ENCODE measurements at places on chromosomes 4 and X.
A peak's percentile ranks its signal among the peaks of the same experiment; 100 is the strongest.

GRCh38 chr4:118729287-118730286 is 44.4 kb downstream of the METTL14 start:
- no peak for DNase-seq

- peak; percentile 77 for DNase-seq
Observed at GRCh38 chr4:79917246-79917645, 155.8 kb downstream of the ANTXR2 start.

DNA sequence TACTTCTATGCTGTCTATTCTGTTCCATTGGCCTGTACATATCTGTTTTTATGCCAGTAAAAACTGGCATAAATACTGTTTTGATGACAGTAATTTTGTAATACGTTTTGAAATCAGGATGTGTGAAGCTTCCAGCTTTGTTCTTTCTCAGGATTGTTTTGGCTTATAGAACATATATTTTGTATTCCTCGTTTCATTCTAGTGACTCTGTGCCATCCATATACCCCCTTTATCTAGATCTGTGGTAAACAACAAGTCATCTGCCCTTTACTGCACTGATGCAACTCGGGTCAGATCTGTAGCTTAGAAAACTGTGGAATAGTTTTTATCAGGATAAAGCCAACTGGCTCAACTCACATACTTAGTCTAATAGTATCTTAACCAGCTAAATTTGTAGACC is 233.7 kb downstream of the PRDM5 start:
- no peak for DNase-seq

- peak; percentile 76 for DNase-seq
Observed at GRCh38 chr4:89438102-89438831, 130.7 kb upstream of the GPRIN3 start.

DNA sequence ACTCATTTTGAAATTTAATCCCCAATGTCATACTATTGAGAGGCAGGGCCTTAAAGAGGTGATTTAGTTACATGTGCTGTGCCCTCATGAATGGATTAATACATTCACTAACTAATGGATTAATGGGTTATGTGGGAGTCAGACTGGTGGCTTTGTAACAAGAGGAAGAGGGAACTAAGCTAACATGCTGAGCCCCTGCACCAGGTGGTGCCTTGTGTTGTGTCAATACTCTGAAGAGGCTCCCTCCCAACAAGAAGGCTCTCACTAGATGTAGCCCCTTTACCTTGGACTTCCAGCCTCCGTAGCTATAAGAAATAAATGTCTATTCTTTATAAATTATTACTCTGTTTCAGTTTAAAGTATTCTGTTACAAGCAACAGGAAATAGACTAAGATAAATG is 411.9 kb upstream of the EMCN start:
- DNase-seq = no peak

DNA sequence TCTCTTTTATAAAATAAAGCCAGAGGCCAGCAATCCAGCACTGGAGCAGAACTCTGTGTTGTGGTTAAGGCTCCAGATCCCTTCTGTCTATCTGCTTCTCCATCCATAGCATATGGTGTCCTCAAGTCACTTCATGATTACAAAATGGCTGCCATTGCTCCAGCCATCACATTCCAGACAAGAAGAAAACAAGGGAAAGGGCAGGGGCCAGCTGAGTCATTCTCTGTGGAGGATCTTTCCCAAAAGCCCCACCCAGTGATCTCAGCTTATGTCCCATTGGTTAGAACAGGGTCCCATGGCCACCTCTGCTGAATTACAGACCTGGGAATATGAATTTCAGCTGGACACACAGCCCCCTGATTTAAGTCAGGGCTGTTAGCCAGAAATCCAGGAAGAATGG is 34.1 kb upstream of the MAN2B2 start:
- DNase-seq = no peak

- no peak for DNase-seq
Observed at GRCh38 chrX:149036086-149036485, 469.0 kb downstream of the IDS start.

DNA sequence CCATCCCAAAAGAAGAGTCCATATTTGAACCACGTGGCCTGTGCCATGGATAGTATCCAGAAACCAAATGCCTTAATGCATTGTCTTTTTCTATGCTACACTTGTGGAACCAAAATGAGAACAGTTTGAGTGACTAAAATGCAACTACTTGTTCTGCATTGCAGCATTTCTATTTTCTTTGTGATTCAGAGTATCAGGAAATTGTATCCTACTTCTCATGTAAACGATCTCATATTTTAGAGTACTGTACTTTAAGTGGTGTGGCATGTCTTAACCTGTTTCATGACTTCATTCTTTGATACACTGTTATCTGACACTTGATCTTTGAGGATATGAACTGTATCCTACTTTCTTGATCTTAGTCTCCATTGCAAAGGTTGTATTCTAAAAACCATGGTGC is 167.2 kb upstream of the WDR1 start:
- no peak for DNase-seq

DNA sequence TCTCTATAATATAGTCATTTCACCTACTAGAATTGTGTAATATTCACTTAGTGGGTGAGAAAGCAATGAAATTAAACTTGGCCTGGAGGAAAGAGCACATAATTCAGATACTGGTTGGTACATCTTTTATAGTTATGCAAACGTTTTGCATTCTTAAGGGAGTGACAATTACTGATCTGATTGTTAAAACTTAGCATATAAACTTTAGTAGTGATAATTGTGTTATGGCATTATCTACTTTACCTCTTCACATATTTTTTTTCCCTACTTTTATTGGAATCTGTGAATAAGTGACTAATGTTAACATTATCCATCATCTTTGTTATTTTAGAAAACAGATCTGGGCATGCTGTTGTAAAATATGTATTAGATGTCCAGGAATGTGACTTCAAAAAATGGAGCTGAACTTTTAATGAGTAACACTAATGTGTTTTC is 217.4 kb upstream of the GIMD1 start:
- DNase-seq = no peak
